ENCODE measurements at places on chromosomes 4 and X.

GRCh38 chr4:5980436-5981155 lies 37.6 kb downstream of the C4orf50 start:
- no peak for DNase-seq

- DNase-seq = no peak
Measured at GRCh38 chr4:5036239-5036638, 15.0 kb upstream of the STK32B start.

DNA sequence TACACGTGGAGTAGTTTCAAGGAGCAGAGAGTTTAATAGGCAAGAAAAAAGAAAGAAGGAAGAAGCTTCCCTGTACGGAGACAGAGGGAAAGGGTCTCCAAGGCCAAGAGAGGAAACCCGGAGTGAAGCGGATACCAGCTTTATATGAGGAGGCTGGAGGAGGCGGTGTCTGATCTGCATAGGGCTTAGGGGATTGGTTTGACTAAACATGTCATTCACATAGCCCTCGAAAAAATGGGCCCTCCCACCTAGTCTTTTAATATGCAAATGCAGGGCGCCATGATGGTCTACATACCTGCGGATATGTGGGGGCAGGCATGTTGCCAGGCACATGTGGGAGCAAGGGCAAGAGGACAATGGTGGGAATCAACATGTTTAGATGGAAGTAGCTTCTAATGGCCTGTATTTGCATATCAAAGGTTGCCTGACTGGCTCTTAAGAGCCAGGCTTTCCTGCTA lies 103.1 kb upstream of the UGT8 start:
- DNase-seq = no peak

DNA sequence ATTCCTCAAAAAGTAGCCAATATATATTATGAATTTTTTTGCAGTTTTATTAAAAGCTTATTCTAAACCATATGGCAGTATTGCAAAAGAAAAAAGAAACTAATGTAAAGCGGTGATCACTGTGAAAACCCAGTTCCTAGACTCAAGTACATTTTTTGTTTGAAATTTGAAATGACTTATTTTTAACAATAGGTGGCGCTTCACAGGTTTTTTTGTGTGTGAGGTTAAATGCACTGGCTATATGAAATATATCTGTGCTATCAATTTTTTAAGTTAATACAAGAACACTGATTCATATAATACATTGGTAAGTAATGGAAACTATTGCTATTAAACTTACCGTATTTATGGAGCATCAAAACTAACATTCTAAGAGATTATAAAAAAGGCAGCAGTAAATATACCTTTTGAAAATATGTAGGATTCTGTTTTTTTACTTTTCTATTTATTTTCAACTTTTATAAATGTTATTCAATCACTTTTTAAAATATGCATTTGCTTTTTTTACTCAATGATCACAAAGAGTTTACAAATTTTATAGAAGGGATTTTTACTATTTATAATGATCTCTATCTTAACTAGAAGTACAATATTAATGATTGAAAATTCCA lies 5.6 kb upstream of the SPRY1 start:
- DNase-seq = no peak

DNA sequence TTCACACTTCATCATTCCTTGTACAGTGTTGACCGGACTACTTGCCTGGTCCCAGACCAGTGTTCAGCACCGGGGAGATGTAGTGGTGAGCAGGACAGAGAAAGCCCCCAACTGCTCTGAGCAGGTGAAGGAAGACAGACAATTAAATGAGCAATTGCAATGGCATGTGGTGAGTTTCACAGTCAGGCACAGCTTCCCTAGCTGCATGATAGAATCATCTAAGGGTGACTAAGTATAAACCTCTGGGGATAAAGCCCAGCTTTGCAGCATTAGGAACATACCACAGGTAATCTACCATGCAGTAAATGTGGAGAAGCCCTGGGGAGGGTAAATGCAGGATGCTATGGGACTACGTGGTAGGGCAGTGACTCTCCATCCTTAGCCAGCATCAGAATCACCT lies 47.8 kb downstream of the TMA16 start:
- DNase-seq = no peak

DNA sequence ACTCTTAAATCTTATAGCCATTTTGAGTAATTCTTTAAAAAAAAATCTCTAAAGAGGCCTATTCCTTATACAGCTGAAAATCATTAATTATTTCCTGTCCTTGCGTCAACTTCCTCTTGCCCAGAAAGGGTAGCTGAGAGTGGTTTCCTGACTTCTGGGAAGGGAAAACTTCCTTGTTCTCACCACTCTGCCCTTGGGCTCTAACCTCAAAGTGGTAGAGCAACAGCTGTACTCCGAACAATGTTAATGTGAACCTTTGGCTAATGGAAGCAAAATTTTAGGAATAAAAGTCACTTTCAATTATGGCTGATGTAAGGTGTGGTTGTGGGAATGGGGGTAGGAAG lies 15.3 kb downstream of the KLHL2 start:
- DNase-seq = no peak

DNA sequence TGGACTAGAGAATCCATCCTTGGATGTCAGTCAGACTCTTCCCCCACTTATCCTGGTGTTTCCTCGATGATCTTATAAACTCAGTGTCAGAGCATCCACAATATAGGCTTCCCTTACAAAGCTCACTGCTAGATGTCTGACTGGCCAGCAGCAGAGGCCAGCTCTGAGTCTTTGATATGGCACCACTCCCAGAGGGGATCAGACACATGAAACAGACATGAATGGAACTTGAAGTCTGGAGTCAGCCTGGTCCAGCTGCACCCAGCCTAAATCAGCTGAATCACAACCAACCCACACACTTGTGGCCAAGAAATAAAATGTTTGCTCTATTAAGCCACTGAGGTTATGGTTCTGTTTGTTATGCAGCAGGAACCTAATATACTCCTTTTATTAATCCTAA lies 129.6 kb upstream of the MED14 start:
- DNase-seq = no peak
